Gastroesophageal sphincter (tissue), 4 donors: ENCODE measurements at places on chromosomes 1 and 21.

- no peak for ATAC-seq
Observed at GRCh38 chr1:91585982-91586381, 85.3 kb downstream of the CDC7 start.

- no peak for ATAC-seq
Observed at GRCh38 chr1:59979666-59980065, 53.1 kb upstream of the CYP2J2 start.

GRCh38 chr21:31234936-31235335 is 109.1 kb downstream of the TIAM1 start:
- no peak for ATAC-seq

GRCh38 chr1:97919585-97920261 is 1.1 kb downstream of the DPYD start:
- ATAC-seq: no peak

DNA sequence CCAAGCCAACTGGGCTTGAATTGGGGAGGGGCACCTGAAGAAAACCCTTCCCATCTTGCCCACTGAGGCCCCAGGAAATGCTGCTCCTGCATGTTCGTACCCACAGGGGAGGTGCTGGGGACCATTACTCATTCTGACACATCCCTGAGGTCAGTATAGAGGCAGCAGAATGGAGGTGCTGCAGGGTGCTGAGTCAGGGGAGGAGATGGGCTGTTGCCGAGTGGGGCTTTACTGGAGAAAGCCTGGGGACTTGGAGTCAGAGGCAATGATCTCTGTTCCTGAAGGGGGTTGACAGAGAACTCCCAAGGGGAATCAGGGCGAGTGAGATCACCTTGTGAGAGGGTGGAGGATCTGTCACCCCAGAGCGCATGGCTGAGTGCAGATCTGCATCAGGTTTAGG is 40.2 kb upstream of the KCNA10 start:
- ATAC-seq: no peak

GRCh38 chr1:212288615-212289014 is 3.4 kb downstream of the PPP2R5A start:
- ATAC-seq: no peak

DNA sequence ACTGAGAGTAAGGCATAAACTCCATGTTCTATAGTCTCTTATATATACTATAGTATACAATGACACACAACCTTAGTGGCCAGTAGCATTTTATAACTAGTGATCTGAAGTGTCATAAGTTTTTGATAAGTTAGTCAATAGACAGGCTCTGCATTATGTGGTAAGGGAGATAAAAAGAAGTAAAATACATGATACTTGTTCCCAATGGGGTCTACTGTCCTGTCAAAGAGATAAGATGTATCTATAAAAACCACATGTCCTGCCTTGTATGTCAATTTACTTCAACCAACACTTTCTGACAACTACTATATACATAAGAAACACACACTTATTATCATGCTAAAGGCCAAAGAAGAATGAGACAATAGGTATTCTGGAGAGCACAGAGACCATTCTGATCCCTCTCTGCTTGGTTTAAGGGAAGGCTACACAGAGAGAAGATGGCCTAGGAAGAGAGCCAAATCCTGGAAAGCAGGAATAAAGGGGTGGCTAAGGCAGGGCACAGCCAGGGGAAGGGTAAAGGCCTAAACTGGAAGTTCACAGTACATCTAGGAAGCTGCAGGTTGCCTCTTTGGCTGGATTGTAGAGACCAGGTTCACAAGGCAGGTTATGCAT is 91.4 kb downstream of the LYST start:
- no peak for ATAC-seq

GRCh38 chr1:207404849-207405525 is 49.1 kb upstream of the CR2 start:
- ATAC-seq: peak; percentile 55

GRCh38 chr1:150535511-150536287 is 13.5 kb upstream of the ADAMTSL4 start:
- ATAC-seq: no peak

DNA sequence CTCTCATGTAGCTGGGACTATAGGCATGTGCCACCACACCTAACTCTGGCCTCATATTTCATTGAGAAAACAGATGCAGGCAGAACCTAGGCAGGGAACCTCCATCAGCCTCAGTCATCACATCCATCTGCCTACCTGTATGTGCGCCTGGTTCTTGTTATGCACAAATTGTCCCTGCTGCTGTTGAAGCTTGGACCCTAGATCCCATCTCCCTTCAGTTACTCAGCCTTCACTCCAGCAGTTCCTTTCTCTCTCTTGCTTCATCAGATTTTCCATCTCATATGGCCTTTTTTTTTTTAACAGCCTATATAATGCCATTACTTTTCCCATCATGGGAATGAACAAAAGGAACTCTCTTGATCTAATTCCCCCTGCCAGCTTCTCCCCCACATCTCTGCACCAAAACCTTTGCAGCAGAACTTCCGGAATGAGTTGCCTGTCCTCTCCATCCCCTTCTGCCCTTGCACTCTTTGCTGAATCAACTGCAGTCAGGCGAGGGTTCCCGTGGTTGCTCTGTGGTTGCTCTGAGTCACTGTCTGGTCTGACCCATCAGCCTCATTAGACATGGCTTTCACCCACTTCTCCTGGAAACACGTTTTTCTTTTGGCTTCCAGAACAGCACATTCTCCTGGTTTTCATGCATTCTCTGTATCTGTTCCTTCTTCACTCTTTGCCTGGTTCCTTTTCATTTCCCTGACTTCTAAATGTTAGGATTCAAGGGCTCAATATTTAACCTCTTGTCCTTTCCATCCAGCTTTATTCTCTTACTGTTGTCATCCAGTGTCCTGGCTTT is 41.5 kb downstream of the UBE4B start:
- ATAC-seq: peak; percentile 57

DNA sequence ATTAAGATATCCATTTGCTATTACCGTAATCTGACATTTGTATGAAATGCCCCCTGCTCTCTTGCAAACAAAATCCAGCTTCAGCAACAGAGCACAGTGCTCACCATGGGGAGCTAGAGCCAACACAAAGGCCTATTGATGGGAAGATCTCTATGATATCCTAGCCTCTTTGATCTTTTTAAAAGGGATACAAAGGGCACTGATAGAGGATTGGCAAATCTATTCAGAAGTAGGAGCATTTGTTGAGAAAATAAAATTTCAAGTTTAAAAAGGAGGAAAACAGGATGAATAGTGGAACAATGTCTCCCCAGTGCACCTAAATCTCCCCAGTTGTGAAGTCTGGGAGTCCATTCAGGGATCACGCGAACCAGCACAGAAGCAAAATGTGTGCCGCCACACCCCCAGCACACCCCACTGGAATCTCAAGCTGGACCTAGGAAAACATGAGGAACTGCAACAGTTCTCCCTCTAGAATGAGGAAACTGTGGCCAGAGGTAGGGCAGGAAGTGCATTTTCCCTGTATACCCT is 32.2 kb downstream of the MRAP start:
- ATAC-seq: no peak

DNA sequence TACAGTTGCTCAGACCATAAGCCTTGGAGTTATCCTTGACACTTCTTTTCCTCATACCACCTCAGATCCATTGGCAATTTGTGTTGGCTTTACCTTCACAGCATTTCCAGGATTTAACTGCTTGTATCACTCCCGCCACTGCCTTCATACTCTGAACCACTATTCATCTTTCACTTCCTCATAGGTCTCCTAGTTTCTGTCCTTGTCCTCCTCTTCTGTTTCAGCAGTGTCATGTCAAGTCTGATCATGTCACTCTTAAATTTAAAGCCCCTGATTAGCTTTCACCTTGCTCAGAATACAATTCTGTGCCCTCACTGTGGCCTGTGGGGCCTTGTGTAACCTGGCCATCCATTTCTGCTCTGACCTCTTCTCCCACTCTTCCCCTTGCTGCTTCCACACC is 34.7 kb upstream of the C1orf115 start:
- ATAC-seq: no peak

GRCh38 chr1:43779266-43779665 is 71.9 kb downstream of the ST3GAL3 start:
- ATAC-seq: no peak

- no peak for ATAC-seq
Observed at GRCh38 chr1:3393024-3393986, 61.2 kb upstream of the ARHGEF16 start.

DNA sequence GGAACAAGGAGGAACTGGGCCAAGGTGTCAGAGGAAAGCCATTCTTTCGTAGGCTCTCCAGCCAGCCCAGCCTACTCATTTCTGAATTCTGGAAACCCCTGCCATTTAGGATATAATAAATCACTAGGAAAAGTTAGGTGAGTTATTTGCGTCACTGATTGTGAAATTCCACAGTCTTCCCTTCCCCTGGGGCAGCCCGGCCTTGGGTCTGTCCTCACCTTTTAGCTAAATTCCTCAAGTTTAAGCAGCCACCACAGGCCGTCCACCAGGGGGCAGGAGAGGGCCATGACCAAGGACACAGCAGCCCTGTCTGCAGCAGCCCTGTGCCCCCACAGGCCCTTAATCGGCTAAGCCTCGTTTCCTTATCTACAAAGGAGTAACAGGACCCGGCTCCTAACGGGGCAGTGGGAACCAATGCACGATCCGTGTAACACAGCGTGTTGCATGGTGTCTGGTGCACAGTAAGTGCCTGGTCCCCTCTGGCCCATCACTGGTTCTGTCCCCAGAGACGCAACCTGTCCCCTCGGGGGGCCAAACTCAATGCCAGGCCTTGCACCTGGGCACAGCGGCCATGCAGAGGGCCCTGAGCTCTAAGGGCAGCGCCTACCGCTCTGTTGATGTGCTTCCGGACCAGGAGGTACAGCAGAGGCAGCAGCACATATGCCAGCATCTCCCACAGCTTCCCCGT is 18.1 kb downstream of the GPR157 start:
- peak; percentile 90 for ATAC-seq

DNA sequence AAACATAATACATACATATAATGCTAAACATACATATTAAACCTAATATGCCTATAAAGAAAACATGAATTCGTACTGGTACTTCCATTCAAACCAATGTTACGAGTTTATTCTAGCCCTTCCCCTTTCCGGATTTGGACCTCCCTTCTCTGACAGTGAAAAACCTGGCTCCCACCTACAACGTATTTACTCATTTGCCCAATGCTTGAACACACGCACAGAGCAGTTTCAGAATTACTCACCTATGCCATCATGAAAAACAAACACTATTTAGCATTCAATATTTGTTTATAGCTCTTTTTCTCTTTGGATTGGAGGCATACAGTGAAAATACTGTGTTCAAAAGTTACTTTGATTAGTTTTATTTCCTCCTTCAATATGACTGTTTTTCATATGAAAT is 204.4 kb downstream of the LMX1A start:
- ATAC-seq: no peak

DNA sequence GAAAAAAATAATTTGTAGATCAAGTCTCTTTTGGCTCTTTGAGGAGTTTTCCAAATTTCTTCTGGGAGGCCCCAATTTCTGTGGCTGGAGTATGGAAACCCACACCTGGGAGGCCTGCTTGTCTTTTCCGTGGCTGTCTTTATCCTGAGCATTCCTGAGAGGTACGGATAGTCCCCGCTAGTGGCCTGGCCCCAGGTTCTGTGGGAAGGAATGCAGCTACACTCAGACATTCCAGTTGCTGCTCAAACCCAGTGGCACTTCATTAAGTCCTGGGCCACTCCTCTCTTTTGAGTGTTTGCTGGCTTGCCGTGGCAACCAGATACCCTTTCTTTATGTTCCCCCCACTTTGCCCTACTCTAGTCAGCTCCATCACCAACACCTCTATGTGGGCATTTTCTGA is 310.4 kb downstream of the ASTN1 start:
- no peak for ATAC-seq

- ATAC-seq: peak; percentile 71
Observed at GRCh38 chr1:20124456-20125057, 5.2 kb upstream of the PLA2G2D start.

GRCh38 chr21:46092811-46093667 is 4.9 kb upstream of the COL6A2 start:
- ATAC-seq: peak; percentile 34

DNA sequence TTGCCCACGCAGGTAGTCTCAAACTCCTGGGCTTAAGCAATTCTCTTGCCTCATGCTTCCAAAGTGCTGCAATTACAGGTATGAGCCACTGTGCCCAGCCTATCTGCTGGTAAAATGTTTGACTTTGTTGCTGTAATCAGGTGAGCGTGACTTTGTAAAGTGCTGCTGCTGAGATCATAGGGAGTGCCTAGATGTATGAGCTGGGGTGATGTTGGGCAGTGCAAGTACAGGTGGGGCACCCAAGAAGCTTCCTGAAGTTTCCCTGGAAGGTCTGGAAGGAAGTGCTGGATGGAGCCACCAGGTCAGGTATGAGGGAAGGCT is 43.1 kb downstream of the KIF21B start:
- ATAC-seq: no peak

DNA sequence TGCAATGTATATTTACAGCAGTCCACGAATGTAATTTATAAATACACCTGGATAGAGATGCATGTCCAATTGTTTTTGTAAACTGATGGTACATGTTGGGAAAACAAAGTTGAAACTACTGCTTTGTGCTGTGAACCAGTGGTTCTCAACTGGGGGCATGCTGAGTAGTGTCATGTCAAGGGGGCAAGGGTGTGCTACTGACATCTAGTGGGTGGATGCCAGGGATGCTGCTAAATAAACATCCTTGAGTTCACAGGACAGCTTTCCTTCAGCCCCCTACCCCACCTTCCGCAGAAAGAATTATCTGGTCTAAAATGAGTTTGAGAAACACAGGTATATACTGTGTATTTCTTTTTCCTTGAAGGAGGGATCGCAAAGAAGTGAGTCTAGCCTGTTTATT is 95.9 kb downstream of the RASAL2 start:
- ATAC-seq: no peak

DNA sequence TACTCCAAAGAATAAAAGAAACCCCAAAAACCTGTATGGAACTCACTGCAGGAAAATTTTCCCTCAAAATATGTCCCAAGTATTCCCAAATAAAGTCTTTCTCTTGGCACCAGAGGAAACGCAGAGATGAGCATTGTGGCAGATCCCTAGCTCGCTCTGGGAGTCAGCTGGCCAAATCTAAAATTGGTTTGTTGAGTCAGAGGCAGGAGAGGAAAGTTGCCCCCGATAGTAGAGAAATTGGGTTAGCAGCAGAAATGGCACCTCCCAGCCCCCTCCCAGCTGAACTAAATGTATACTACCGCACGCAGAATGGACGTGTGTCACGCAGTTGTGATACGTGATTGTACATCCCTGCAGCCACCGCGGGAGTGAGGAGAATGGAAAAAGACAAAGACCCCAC is 39.9 kb upstream of the TARBP1 start:
- no peak for ATAC-seq
